SK-N-SH (cell line): ENCODE measurements at places on chromosomes 5 and 9.

DNA sequence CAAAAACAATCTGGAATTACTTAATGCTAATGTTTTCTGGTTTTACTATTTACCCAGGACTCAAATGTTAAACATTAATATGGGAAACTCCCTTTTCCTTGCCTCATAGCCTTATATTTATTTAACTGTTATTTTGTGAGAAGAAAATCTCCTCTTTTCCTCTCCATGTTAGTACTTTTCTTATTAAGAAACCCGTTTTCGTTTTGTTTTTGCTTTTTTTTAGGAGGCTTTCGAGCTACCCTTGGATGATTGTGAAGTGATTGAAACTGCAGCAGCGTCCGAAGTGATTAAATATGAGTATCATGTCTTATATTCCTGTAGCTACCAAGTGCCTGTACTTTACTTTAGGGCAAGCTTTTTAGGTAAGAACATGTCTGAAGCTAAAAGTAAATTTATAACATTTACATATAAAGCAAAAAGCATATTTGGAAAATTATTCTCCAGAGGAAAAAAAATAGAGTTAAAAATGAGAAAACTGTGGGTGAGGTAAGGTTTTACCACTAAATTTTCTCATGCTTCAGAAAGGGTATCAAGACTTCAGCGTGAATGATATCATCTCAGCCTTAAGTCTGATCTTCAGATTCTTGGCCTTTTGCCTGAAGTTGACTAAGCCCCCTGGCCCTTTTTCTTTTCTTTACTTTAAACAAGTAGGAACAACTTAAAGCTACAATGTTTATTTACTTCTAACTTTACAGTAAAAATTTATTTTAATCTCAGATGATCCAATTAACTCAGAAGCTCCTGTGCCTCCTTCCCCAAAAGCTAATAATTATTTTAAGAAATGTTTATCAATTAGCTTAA is 113.8 kb downstream of the RPS23 start:
- DNase-seq = no peak

GRCh38 chr5:80227979-80228596 is 27.8 kb downstream of the SERINC5 start:
- no peak for DNase-seq

DNA sequence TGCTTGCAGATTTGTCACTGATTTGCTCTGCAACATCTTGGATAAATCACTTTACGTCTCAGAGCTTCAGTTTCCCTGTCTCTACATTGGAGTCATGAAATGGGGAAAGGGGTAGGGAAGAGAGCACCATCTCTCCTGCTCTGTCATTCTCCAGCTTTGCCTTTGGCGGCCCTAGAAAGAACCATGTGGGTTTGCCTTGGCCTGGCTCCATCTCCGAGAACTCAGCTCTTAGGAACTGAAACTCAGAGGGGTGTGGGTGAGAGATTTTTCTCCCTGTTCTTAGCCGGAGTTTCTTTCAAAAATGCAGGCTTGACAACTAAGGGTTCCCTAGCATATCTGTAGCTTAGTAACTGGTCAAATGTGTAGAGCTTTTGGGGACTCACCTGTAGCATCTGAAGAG is 123.5 kb downstream of the SMARCA2 start:
- DNase-seq = no peak

DNA sequence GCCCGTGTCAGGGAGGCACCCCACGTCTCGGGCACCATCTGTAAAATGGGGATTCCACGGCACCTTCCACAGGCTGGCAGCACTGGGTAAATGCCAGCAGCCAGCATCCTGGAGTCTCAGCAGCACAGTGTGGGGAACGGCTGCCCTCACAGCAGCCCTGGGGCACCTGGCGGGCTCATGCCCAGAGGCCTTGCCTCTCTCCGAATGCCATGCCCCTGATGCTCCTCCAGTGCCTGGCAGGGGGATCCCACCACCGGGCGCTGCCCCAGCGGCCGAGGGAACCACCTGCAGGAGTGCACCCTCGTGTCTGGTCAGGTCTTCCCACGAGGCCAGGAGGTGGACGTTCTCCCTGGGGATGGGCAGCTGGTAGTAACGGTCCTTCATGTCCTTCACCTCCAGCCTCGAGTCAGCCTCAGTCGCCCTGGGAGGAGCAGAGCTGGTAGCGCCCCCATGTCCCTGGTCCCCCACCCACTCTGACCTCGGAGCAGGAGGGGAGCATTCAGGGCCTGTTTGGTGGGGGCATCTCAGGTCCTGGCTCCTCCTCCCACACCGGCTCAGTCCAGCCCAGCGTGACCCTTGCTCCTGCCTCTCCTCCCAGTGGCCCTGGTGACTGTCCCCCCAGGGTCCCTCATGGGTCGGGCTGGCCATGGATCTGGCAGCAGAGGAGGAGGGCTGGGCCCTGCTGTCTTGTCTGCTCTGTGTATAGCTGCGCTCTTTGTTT is 49.9 kb upstream of the NRARP start:
- DNase-seq = no peak

GRCh38 chr9:89477811-89478630 is 19.9 kb downstream of the SEMA4D start:
- DNase-seq = no peak

DNA sequence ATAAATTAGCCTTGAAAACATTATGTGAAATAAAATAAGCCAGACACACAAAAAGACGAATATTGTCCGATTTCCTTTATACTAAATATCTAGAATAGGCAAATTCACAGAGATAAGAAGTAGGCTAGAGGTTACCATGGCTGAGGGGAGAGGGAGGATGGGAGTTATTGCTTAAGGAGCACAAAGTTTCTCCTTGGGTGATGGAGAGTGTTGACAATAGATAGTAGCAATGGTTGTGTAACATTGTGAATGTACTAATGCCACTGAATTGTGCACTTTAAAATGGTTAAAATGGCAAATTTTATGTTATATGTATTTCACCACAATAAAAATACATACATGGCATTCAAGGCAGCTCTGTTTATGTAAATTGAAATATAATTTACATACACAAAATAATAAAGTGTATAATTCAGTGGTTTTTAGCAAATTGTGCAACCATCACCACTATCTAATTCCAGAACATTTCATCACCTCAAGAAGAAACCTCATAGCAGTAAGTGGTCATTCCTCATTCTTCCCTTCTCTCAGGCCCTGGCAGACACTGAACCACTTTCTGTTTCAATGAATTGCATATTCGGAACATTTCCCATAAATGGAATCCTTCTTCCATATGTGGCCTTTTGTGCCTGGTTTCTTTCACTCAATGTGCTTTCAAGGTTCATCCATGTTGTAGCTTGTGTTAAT is 59.2 kb downstream of the NDST1 start:
- DNase-seq = no peak

DNA sequence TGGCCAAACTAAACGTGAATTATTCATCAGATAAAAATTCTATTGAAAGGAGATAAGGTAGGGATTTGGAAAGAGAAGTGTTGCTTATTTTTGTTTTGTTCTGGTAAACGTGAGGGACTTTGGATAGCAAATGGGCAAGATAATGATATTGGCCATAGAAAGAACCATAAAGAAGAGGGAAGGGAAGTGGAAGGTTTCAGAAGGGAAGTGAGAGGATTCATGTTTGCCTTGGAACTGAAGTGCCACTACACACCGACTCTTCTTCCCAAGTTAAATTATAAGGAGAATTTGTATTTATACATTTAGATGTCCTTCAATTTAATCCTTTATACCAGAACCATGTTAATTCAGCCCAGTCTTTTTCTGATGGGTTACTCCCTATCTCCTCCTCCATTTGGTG is 42.1 kb upstream of the TAF11L2 start:
- DNase-seq = no peak

DNA sequence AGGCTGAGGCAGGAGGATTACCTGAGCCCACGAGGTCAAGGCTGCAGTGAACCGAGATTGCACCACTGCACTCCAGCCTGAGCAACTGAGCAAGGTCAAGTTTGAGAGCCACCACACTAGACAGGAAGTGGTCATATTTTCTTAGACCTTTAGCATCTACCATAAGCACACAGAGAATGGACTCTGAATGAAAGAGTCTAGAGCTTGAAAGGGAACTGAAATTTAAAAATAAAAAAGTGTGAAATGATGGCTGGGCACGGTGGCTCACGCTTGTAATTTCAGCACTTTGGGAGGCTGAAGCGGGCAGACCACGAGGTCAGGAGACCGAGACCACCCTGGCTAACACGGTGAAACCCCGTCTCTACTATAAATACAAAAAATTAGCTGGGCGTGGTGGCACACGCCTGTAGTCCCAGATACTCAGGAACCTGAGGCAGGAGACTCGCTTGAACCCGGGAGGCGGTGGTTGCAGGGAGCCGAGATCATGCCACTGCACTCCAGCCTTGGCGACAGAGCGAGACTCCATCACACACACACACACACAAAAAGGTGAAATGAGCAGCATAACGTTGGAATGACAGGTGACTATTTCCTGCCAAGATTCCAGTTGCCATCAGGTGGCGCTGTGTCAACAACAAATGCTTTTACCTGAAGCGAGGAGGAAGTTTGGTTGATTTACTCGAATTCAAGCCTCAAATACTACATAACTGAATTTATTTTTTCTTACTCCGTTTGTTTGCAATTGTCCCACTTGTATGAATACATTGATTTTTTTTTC is 21.3 kb upstream of the AK3 start:
- DNase-seq = peak; percentile 51

GRCh38 chr5:1545126-1545804 is 21.5 kb upstream of the LPCAT1 start:
- no peak for DNase-seq

- DNase-seq = no peak
Measured at GRCh38 chr9:99181206-99181605, 40.5 kb downstream of the ALG2 start.

DNA sequence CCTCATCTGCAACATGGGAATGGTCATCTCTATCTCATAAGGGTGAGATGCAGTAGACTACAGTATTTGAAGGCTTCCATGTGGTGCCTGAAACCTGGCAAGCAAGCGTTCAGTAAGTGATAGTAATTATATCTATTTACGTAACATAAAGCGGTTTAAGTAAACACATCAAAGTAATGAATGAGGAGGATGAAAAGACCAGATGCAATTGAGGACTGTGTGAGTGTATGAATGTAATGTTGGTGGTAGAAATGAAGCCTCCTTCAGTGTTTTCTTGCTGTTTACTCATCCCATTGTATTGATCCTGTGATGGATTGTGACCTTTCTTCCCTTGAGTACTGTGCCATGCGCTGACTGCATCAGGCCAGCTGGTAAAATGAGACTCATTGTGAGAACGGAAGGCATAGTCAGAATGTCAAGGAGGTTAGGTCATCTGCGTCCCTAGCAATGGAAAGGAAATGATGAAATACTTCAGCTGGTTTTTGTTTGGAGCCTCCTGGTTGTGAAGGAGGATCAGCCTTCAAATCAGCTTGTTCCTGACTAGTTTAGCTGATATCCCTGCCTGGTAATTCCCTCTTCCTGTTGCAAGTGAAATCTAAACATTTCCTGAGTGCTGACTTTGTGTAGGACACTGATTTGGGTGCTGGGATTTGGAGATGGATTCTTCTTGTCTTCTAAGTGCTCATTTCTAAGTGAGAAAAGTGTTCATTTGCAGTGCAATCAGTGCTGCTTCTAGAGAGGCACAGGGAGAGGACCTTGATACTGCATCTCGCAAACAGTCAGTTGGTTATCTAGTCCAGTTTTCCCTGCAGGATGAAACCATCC is 35.6 kb downstream of the TNFSF8 start:
- no peak for DNase-seq

GRCh38 chr5:136052692-136053335 is 24.0 kb downstream of the TGFBI start:
- DNase-seq = no peak

DNA sequence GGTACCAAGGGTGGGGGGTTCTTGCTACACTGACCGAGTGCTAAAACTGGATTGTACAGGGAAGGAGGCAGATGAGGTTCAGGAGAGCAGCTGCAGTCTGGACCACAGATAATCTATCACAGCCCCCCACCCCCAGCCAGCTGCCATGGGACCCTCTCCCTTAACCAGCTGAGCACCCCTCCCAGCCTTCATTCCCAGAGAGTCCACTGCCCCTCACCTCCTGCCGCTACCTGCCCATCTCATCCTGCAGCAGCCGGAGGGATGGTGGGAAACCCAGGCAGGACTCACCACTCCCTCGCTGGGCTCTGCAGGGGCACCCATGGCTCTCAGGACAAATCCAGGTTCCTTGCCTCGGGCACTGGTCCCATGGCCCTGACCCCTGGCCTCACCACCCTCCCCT is 66.7 kb downstream of the MRPL36 start:
- peak; percentile 11 for DNase-seq

GRCh38 chr5:145536133-145536532 is 299.0 kb downstream of the PRELID2 start:
- DNase-seq = no peak

GRCh38 chr5:33439905-33440481 is 772 bp upstream of the TARS1 start:
- DNase-seq = no peak

DNA sequence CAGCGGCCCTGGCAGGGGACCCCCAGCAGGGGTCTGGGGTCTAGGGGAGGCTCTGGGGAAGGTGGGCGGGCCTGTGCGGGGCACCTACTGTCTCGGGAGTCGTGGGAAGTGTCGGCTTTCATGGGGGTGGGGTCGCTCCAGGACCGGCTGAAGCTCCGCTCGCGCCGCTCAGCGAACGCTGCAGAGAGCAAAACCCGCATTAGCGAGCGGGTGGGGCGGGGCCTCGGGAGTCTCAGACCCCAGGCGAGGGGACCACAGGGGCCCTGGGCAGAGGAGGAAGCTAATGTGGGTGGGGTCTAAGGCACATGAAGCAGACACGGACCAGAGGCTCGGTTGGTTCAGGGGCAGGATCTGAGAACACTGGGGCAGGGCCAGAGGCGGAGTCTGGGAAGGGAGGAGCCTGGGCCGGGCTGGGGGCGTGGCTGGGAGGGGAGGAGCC is 5.5 kb downstream of the NSMF start:
- peak; percentile 93 for DNase-seq

- no peak for DNase-seq
Measured at GRCh38 chr9:98877311-98877710, 66.4 kb upstream of the COL15A1 start.

GRCh38 chr5:150519978-150520377 is 12.0 kb downstream of the NDST1 start:
- no peak for DNase-seq

DNA sequence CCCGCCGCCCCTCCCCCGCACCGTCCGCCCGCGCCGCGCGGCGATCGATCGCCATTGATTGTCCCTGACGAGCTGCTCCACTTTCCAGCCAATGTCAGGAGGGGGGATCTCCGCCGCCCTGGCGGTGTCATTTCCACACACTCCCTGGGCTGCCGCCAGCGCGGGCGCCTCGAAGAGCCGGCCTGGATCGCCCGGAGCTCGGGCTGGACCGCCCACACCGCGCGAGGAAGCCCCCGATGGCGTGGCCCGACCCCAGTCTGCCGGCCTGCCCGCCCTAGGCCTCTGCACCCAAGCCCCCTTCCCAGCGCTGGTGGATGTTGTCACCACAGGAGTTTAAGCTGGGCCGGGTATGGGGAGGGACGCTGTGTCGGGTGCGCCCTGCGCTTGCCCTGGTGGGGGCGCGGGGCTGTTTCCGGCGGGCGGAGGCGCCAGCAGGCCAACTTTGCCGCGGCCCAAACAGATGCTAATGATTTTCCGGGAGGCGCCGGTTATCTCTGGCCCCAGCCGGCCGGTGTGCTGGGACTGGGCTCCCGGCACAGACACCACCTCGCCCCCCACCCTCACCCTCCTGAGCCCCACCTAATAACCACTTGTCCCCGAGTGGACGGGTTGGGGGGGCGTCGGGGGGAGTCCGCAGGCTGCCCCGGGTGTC is 10.6 kb upstream of the CXXC5 start:
- peak; percentile 96 for DNase-seq
